ENCODE measurements at places on chromosomes 12 and 14.

GRCh38 chr14:89910691-89911009 lies 43.9 kb downstream of the EFCAB11 start:
- DNase-seq: no peak

DNA sequence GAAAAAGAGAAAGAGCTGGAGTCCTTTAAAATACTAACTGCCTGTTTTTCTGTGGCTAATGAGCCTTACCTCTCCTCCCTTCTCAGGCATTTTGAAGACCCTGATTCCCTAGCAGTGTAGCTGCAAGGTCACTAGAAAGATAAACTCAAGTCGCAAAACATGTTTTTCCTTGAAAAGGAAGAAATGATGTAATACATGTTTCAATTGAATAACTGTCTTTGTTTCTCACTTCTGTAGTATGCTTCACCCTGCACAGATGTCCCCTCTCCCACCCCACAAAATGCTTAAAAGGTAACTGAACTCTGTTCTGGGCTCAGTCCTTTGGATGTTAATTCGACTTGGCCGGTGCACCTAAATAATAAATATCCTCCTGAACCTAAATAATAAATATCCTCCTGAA lies 1350.3 kb downstream of the TMEM121 start:
- DNase-seq: no peak

DNA sequence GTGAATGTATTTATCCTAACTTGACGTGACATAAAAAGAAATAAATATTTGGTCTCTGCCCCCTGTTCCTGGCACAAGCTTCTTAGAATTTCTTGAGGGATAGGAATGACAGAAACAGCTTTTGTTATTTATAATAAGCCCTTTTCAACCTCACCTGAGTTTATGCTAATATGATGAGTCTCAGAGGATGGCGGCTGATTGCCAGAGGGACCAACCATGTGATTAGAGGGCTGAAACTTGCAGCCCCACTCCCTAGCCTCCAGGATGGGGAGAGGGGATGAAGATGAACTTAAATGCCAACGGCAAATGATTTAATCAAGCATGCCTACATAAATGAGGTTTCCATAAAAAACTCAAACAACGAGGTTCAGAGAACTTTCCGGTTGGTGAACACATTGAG lies 42.9 kb downstream of the DNAI7 start:
- no peak for DNase-seq

GRCh38 chr12:85002778-85003296 lies 33.2 kb downstream of the TSPAN19 start:
- DNase-seq: no peak

DNA sequence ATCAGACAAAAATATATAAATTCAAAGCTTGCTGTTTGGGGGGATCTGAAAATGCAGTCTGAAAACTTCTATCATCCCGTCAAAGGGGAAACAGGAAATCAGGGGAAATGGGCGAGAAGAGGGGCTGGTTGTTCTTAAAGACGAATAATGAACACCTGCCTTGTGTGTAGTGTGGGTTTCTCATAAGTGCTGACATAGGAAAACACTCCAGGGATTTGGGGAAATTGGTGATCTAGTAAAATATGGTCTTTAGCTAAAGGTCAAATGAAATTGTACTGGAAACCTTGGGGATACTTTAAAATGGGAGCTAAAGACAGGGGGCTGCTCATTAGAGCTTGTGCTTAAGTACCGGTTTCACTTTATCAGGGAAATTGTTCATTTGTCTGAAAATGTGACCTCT lies 39.6 kb upstream of the PIK3C2G start:
- no peak for DNase-seq

- DNase-seq: no peak
Observed at GRCh38 chr14:51681411-51681810, 29.7 kb downstream of the FRMD6 start.

DNA sequence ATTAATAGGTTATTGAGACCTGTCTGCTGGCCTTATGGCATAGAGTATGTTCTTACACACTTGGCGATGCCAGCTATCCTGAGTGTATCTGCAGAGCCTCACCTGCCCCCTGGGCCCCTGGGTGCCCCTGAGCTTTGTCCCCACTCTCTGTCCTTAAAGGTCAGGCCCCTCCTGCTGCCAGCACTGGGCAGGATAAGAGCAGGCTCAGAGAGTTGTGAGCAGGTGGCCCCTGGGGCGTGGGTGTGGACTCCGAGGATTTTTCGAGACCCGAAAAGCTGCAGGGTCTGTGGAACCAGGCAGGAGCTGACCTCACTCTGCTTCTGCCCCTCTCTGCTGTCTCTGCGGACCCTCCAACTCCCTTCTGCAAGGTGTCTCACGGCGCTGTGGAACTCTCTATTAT lies 8.2 kb downstream of the HIP1R start:
- no peak for DNase-seq

DNA sequence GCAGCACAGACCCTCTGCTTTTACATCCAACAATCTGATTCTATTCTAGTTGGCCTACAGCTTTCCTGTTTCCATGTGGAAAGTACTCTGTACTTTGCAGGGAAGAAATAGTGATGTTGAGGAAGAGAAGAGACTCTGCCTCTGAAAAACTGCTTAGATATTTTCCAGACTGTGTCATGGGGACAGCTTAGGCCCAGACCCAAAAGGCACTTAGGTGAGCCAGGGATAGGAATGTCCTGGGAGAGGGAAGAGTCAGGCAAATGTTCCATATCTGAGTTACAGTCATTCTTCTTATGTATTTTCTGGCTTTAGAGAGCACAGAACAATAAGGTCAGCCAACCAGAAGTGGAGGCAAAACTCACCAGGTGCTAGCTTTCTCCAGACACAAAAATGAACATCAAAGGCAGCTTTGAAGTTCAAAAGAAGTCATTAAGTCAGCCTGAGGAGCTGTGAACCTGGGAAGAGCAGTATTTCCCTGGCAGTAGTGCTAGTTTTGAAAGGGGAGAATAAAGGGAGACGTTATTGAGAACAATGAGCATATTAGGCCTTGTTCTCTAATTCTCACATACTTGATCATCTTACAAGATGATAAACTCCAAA lies 199.7 kb upstream of the LMNTD1 start:
- DNase-seq: no peak

- DNase-seq: no peak
Observed at GRCh38 chr14:65585216-65585615, 172.7 kb downstream of the FUT8 start.

DNA sequence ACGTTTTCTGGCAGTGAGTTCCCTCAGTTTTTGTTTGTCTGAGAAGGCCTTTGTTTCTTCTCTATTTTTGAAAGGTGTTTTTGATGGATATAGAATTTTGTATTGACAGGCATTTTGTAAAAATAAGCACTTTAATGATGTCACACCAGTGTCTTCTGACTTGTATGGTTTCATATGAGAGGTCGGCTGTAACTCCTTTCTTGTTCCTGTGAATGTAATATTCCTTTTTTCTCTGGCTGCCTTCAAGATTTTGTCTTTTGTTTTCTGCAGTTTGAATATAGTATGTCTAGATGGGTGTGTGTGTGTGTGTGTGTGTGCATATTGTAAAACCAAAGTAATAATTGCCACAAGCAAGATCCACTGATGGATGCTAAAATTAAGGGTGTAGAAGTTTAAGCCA lies 67.8 kb upstream of the PSMC1 start:
- DNase-seq: no peak

- DNase-seq: no peak
Observed at GRCh38 chr12:109513977-109514376, 36.5 kb downstream of the UBE3B start.

DNA sequence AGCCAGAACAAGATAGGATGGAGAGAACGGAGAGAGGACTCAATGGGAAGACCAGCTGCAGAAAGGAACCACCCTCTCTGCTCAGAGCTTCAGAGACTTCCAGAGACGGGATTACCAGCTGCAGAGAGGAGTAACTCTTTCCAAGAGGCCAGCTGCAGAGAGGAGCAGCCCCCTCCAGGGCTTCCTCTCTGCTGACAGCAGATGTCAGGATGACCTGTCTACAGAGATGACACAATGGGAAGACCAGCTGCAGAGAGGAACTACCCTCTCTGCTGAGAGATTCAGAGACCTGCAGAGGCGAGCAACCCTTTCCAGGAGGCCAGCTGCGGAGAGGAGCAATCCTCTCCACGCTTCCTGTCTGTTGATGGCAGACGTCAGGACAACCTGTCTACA lies 61.8 kb downstream of the KLRG1 start:
- no peak for DNase-seq

GRCh38 chr12:106161491-106161890 lies 22.7 kb upstream of the NUAK1 start:
- DNase-seq: no peak

- DNase-seq: no peak
Observed at GRCh38 chr14:34220378-34220706, 241.7 kb downstream of the SPTSSA start.

DNA sequence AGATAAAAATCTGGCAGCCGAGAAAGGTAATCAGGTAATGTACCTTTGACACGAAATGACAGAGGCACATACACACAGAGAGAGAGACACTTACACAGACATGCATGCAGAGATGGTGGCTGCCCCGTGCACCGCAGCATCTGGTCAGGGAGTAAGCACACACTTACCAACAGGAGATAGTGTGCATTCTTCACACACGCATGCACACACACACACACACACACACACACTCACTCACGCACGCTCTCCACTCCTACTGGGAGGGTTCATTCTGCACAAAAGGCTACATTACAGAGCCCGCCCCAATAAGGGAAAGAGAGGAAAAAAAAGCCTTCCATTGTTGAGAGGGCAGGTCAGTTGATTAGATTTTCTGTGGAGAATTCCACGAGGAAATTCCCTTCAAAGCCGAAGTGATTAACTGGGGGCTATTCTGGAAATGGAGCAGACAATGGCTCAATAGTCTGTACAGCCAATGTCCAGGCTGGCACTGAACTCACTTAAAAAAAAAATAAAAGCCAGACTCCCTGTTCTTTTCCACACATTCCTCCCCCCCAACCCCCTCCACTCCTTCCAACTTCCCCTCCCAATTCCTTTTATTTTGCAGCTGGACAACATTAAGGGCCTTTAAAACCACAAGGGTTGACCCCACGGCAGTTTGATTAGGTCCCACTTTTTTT lies 1.4 kb upstream of the SOX5 start:
- DNase-seq: no peak

- no peak for DNase-seq
Observed at GRCh38 chr12:75655315-75655806, 144.0 kb upstream of the KRR1 start.

DNA sequence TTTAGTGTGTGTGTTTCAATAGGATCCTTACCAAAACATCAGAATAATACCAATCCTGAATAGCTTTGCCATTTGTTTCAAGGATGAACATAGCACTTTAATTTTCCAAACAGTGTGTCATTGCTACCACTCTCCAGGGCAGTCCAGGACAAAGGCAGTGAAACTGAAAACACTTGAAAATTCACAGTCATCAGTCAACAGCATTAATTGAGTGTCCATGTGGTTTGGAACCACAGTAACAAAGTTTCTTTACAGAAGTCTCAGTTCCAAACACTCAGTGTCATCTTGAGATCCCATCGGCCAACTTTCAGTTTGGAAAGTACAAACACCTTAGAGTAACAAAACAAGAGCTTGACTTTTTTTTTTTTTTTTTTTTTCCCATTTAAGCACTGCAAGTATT lies 228.4 kb upstream of the SOX5 start:
- no peak for DNase-seq

- DNase-seq: no peak
Observed at GRCh38 chr12:122081697-122082221, 3.2 kb downstream of the MLXIP start.

DNA sequence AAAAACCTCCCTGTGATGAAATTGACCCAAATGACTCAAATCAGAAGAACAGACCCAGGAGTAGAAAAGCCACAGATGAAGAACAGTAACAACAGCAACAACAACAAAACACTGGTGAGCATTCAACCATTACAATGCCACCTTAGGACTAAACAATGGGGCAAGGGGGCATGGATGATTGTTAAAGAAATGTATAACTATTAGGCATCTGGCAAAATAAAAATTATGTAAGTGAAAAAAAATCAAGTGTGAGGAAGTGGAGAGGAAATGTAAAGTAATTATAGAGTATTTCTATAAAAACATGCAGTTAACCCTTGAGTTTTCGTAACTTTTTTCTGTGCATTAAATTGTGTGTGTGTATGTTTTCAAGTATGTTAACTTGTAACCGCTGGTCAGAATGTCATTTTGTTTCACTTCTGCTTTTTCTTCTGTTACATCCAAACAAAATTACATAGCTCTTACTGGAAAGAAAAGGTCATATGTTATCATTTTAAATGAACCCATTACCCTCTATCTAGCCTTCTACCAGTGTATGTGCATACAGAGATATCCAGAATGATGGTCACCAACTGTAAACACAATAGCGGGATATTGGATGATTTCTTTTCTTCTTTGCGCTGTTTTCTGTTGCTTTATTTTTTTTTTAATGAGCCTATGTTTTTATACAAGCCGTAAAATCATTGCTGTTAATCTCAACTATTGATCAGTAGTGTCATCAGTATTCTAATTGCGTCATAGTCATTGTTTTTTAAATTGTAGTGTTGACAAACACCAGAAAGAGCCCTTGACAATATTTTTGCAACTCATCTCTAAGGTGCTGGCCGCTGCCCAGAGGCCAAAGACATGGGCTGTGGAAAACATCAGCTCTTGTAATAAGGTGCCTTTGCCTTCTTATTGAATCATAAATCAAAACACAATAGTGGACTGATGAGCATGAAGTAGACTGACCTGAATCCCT lies 170.6 kb downstream of the CRADD start:
- DNase-seq: no peak

DNA sequence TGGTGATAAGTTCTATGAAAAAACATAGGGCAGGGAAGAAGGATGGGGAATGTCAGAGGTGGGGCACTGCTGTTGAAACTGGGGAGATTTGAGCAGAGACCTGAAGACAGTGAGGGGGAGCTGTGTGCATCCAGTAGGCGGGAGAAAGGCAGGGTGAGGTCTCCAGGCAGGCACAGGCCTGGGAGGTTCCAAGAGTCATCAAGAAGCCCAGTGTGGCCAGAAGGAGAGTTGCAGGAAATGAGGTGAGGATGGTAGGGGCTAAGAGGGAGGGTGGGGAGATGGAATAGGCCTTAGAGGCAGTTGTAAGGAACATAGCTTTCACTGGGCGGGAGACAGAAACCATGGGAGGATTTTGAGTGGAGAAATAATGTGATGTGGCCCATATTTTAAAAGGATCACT lies 341.8 kb downstream of the GLT1D1 start:
- DNase-seq: no peak

GRCh38 chr12:132495165-132495544 lies 5.2 kb downstream of the FBRSL1 start:
- DNase-seq: no peak

- no peak for DNase-seq
Observed at GRCh38 chr14:24381363-24382063, 13.5 kb downstream of the NFATC4 start.

DNA sequence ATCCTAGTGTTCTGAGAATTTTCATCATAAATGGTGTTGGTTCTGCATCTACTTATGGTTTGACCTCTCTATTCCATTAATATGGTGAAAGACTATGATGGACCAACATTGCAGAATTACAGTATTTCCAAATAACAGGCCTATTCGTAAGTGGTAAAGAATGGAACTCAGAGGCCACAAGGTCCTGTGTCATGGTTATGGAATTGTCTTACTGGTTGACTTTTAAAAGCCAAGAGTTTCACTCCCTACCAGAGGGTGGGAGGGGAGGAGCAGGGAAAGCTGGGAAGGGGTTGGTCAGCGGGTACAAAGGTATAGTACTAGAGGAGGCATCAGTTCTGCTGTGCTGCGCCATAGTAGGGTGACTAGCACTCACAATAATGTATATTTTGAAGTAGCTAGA lies 153.4 kb downstream of the TMEM132D start:
- DNase-seq: no peak
